ENCODE measurements at places on chromosomes 5 and 9.

GRCh38 chr5:66645039-66645438 is 48.8 kb downstream of the MAST4 start:
- no peak for DNase-seq

GRCh38 chr5:149693482-149693881 is 36.6 kb upstream of the PPARGC1B start:
- DNase-seq = no peak

- DNase-seq = peak; percentile 25
These were observed 1.2 kb downstream of the MAP1B start for GRCh38 chr5:72108202-72109061.

DNA sequence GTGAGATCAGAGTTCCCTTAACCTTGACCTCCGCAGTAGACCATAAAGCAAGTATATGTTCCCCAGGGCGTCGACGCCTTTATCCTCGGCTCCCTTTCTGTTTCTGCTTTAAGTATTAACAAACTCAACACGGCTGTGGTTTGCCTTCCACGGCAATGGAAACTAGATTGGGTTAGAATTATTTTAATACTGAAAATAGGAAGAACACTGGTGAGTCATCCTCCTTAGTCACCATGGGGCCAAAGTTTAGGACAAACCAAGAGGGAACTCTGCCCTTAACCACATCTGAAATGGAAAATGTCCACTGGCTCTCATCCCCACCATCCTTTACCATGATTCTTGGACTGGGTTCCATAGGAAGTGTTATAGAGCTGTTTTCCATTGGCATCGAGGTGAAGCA is 386.1 kb downstream of the ACTL7B start:
- no peak for DNase-seq

GRCh38 chr5:138065102-138065501 is 18.7 kb upstream of the WNT8A start:
- no peak for DNase-seq

GRCh38 chr5:179436321-179437122 is 91.3 kb upstream of the ADAMTS2 start:
- no peak for DNase-seq

DNA sequence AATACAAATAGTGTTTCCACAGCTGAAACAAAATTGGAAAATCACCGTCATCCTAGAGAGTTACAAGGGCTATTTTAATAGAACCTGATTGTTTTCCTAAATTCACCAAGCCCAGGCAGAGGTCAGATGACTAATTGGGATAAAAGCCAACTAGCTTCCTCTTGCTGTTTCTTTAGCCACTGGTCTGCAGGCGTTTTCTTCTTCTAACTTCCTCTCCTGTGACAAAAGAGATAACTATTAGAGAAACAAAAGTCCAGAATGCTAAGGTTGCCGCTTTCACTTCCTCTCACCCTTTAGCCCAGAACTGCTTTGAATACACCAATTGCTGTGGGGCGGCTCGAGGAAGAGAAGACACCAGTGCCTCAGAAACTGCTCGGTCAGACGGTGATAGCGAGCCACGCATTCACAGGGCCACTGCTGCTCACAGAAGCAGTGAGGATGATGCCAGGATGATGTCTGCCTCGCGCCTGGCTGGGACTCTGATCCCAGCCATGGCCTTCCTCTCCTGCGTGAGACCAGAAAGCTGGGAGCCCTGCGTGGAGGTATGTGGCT is at the start of gene TLR4:
TSS of gene TLR4 (plus strand) at position 380 of the 552 bp plus-strand sequence. CDS start at position 450, 70 bp downstream.
- DNase-seq = no peak

- DNase-seq = no peak
These were observed 42.5 kb downstream of the CYSTM1 start for GRCh38 chr5:140217299-140218026.

DNA sequence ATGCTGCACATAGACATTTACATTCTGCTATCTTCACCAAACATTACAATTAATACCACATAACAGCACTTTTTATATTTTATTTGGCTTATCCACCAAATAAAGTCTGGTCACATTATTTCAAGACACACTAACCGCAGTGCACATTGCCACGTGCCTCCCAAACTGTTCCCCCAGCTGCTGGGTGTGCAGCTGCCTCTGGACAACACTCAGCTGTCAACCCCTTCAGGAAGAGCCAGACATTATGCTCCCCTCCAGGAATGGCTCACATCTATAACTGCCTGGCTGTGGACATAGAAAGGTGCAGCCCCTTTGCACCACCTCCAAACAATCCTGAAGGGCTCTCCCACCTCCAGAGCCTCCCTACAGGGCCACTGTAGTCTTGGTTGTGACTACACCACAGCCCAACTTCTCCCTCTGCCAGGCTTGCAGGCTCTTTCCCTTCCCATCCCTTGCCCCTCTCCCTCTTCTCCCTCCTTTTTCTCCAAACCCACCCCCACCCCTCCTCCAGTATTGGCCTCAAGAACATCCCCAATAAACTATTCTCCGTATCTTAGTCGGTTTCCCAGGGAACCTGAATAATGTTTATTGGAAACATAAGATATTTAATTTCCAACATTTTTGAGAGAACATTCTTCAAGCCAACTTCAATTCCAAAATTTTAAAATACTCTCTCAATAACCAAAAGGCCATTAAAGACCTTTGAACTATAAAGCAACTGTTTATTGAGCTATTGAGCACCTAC is 372.3 kb downstream of the CTNND2 start:
- DNase-seq = no peak

DNA sequence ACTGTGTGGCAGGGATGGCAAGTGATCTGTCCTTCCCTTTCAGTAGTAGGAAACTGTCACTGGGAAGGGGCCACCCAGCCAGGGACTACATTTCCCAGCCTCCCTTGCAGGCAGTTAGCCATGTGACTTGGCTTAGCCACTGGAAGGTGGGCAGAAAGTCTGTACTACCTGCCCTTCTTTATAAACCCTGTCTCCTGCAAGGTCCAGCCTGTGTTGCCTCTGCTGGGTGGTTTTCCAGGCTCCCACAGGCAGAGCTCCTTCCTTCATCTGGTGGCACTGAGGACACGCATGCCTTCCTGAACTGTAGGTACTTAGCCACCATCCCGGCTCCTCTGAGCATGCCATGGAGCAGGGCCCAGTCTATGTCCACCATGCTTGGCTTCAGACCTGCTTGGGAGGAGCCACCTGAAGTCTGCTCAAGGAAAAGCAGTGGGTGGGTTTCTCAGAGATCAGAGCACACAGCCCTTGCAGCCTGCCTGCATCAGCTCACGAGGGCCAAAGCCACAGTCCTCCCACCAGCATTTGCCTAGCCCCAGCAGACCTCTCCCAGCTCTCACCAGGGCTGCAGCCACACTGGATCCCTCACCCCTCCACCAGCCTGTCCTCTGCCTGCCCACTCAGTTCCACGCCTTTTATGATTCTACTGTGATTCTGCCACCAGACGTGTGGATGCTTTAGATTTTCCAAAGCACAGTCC is 16.7 kb upstream of the SLC25A51 start:
- DNase-seq = no peak

- DNase-seq = no peak
These were observed 20.5 kb downstream of the THBS4 start for GRCh38 chr5:80055491-80056170.

- no peak for DNase-seq
These were observed 25.9 kb downstream of the KIF2A start for GRCh38 chr5:62331921-62332320.

DNA sequence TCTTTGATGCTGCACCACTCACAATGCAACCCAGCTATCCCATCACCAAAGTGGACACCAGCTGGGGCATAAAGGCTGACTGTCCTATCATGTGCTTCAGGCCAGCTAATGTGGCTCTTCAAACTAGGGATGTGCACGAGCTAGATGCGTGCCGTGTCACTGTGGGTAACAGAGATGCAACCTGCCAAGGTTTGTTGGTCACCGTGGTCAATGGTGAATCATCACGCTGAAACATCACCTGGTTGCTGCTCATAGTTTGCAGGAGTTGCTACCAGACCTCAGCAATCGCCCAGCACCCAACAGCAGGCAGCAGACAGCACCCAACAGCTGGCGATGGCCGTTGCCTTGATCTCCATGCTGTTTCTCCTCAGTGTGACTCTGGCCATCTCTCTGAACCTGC is 2.1 kb upstream of the PCDHGA1 start:
- no peak for DNase-seq

- DNase-seq = no peak
These were observed 5.7 kb downstream of the TBCA start for GRCh38 chr5:77770293-77771005.

- no peak for DNase-seq
These were observed 172.1 kb upstream of the DAP start for GRCh38 chr5:10933121-10933520.

DNA sequence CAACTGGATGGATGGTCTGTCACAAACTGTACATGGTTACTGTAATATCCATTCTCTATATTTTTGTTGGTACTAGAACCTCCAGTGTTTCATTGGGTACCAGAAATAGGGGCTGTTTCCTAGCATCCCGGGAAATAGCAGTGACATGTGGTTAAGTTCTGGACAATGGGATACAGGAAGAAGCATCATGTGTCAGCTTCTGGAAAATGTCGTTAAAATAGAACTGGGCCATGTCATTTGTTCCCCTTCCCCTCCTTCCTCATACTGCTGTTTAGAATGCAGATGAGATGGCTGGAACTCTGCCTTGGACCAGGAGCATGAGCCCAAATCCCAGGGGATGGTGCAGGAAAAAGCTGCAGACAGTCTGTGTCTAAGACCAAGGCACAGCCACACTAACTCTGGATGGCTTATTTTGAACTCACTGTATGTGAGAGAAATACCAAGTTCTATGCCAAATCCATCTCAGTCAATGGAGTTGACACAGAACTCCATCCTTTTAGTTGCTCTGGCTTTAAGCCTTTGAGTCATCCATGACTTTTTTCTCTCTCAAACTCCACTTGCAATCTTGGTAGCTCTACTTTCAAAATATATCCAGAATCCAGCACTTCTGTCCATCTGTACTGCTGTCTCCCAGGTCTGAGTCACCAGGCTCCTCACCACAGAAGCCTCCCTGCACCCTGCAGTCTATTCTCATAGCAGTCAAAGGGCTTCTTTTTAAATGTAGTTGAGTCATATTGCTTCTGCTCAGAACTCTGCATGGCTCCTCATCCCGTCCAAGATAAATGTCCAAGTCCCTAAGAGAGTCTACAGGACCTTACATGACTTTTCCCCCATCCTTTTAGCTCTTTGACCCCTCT is 184.2 kb downstream of the NSG2 start:
- DNase-seq = no peak

DNA sequence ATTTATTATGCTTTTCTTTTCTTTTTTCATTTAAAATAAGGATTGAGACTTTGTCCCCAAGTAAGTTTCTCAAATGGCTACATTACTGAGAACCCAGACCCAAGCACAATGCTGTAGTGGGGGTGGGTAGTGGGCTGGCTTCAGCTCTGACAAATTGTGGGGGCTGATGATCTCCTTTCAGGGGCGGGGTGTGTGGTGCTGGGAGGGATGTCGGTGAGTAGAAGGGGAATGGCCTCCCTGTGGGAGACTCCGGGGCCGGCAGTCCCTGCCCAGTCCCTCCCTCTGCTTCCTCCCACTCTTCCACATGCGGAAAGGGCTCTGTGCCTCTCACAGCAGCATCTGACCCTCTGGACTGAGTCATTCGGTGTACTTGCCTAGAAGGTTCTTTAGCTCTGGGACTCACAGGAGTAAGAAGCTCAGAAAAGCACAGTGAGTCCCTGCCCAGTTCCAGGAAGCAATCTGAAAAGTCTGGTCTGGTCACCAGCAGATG is 14.3 kb downstream of the CD180 start:
- no peak for DNase-seq

GRCh38 chr9:92988215-92988768 is 41.0 kb downstream of the FGD3 start:
- DNase-seq = no peak

DNA sequence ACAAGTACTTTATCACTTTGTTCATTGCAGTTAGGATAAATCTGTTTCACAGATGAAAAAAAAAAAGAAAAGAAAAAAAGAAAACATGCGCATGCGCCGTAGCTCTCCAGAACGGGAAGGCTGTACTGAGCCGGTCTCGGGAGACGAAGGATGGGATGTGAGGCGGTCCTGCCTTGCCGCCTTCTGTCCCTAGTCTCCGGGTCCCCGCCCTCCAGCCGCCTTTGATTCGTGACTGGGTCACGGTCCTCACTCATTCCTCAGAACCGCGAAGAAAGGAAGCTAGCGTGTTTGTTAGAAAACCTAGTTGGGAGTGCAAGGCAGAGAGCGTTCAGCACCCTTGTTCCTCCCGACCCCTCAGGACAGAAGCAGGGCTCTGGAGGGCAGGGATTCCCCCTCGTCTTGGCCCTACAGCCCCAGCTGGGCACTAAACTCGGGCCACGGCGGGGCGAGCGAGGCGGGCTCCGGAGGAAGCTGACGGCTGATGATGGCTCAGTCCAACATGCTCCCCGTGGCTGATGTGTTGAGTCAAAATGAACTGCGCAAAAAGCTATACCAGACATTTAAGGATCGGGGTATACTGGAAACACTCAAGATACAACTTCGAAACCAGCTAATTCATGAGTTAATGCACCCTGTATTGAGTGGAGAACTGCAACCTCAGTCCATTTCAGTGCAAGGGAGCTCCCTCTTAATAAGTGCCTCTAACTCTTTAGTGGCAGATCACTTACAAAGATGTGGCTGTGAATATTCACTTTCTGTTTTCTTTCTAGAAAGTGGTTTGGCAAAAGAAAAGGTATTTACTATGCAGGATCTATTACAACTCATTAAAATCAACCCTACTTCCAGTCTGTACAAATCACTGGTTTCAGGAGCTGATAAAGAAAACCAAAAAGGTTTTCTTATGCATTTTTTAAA is 40.0 kb downstream of the CPLANE1 start:
- no peak for DNase-seq

GRCh38 chr5:59607138-59607765 is 286.3 kb downstream of the PDE4D start:
- DNase-seq = no peak

- no peak for DNase-seq
These were observed 19.3 kb downstream of the PGGT1B start for GRCh38 chr5:115243412-115243811.

- no peak for DNase-seq
These were observed 15.7 kb downstream of the FTMT start for GRCh38 chr5:121867403-121867802.

- DNase-seq = no peak
These were observed 4.6 kb downstream of the CCT5 start for GRCh38 chr5:10254686-10255085.

DNA sequence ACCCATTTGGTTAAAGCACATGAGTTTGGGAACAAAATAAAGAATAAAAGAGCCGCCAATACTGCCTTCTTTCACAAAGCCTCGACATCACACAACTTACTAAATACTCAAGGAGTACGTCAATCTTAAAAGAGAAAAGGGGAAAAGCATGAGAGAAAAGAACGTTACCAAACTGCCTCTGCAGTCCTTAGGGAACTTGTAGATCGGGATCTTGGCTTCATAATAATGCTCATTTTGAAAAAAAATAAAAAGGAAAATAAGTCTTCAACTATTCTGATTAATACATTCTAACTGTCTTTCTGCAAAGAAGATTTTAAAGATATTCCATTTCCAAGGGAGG is 618.4 kb downstream of the PDE4D start:
- DNase-seq = no peak

- DNase-seq = no peak
These were observed 359.1 kb upstream of the IRX4 start for GRCh38 chr5:2241842-2242241.
